Activated naive CD4-positive, alpha-beta T cell treated with anti-CD3 and anti-CD28 coated beads, Interleukin-2, amount 10 ng/mL, durations not matched to agents 5 hours and 36 hours (primary cell): ENCODE measurements at places on chromosomes 11 and 22. TPM values are rescaled to one million over a fixed set of nuclear protein-coding genes. Genes with fewer than 3 reads are reported as not detected.

Gene MMP3
- not detected for total RNA-seq

Gene RIBC2
- total RNA-seq = 8.2 TPM

Gene YPEL4
- total RNA-seq = 0.86 TPM

Gene ZC3H12C
- 0.08 TPM for total RNA-seq
